ENCODE measurements at places on chromosomes 6 and 20. TPM values are rescaled to one million over a fixed set of nuclear protein-coding genes. Genes with fewer than 3 reads are reported as not detected.

Gene AKAP12
- total RNA-seq: 184 TPM

DNA sequence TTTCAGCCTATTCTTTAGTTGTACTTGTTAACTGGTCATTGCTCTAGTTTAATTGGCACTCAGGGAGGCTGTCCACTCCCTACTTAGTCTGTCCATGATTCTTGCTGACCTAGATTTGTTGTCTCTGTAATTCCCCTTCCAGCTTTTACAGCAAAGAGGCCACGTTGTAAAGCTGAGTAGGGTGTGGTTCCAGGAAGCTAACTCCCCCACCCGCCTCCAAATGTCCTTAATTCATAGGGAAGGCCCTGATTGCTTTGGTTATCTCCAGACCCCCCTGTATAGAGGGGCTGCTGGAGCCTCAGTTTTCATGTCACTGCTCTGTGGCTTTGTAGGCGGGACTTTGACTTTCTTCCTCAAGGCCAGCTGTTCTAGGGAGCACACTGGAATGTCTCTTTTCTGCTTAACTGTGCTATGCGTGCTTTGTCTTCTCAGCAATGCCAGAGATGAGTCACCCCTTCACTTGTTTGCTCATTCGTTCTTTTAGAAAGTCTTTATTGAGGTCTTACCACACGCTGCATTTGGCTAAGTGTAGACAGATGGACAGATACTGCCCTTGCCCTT is 175.1 kb upstream of the JAG1 start:
- DNase-seq: no peak

Gene ANGPT4
- total RNA-seq: not detected

Gene SMLR1
- not detected for total RNA-seq

Gene TASP1
- 12.1 TPM for total RNA-seq

Gene TAP1
- total RNA-seq: 14.5 TPM

- no peak for DNase-seq
Measured at GRCh38 chr6:105014954-105015353, 58.0 kb downstream of the LIN28B start.

Gene DNAJC5
- 44.2 TPM for total RNA-seq

GRCh38 chr6:150252714-150253444 is 110.0 kb downstream of the PPP1R14C start:
- no peak for DNase-seq

Gene TNF
- not detected for total RNA-seq

DNA sequence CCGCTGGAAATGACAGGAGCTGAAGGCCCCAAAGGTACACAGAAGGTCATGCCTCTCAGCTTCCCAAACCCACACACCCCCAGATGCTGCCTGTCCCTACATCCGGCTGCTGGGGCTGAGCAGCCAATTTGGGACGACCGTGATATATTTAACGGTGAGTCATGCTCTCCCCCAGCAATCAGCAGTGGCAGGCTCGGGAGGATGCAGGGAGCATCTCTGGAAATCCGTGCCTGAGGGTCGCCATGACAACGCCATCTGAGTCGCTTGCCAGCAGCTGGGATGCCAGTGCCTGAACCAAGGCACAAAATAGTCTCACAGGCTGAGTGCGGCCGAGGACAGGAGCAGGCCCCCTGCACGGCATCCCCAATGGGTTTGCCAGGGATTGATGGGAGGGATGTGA is 57.9 kb downstream of the KCNB1 start:
- DNase-seq: no peak
